ENCODE measurements at places on chromosomes 1 and 21.

DNA sequence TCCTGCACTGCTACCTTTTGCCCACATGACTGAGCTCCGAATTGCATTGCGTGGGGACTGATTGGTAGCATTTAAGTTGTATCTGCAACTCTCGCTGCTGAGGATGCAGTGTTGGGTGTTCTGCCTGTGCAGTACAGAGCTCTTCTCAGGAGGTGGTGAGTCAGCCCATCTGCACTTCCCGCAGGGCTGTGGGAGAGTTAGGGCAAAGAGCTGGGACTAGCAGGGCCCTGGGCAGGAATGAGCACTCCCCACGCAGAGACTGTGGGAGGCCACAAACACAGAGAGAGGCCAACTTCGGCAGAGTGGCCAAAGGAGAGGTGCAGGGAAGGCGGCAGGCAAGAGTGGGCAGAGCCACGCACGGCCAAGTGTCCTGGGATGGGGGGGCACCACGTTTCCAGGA lies 244.7 kb downstream of the SIPA1L2 start:
- DNase-seq: no peak

DNA sequence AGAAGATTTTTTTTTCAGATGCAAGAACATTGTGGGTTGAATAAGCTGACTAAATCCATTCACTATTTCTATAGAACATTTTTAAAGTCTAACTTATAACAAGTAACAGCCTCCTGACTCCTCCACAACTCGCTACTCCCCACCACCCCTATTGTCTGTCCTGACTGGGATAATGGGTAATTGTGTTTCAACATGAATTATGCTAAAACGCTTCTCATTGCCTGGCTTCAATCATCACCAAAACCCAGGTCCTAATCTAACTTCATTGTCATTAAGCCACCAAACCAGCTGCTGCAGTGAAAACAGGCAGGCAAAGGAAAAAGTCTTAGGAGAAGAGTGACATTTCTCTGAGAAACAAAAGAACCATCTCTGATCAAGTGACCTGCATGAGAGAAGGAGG lies 30.0 kb downstream of the TNR start:
- DNase-seq: no peak

- DNase-seq: no peak
Observed at GRCh38 chr21:42088148-42088547, 17.0 kb downstream of the UMODL1 start.

DNA sequence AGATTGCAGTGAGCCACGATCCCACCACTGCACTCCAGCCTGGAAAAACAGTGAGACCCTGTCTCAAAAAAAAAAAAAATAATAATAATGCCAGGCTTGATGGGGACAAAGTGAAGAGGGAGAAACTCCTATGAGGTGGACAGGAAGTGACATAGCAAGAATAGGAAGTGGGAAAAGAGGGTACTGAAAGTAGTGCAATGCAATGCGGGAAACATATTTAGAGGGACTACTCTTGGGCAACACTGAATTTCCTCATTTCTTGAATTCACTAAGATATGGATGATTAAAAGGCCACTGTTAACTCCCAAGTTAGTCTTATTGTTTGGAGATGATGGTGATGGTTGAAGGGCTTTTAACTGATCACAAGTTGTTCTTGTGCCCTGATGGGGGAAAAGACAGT lies 21.6 kb upstream of the KCNA2 start:
- DNase-seq: no peak

DNA sequence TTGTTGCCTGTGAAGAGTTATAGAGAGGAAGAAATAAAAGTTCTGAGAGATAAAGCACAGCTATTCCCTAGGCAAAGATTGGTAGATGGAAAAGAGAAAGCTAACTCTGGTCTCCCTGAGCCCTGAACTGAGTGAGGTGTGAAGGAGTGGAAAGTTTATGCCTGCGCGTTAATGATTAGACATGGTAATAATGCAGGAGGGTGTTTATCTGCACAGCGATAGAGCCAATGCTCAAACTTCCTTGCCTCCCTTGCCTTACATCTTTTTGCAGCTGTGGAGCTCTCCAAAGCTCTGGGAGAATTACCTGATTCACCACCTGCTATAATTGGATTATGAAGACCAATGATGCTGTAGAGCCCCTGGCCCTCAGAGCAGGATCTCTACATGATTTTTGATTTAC lies 32.8 kb upstream of the CHRM3 start:
- no peak for DNase-seq

DNA sequence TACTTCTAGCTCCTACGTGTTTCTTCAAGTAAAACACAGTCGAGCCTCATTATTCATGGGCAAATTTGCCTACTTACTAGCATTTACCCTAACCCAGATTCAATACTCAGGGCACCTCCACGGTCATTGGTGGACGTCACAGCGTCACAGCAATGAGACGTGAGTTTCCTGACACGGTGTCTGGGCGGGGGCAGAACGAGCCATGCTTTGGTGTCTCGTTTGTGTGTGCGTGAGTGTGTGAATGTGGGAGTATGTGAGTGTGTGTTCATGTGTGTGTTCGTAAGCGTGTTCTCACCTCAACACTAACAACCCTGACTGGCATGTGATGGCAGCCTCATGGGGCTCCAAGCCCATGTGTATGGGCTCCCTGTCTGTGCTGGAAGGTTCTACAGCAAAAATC lies 17.5 kb upstream of the COL18A1 start:
- DNase-seq: no peak

GRCh38 chr1:41322101-41322661 lies 39.1 kb upstream of the FOXO6 start:
- no peak for DNase-seq

GRCh38 chr1:89800022-89800655 lies 20.7 kb upstream of the LRRC8D start:
- DNase-seq: no peak

DNA sequence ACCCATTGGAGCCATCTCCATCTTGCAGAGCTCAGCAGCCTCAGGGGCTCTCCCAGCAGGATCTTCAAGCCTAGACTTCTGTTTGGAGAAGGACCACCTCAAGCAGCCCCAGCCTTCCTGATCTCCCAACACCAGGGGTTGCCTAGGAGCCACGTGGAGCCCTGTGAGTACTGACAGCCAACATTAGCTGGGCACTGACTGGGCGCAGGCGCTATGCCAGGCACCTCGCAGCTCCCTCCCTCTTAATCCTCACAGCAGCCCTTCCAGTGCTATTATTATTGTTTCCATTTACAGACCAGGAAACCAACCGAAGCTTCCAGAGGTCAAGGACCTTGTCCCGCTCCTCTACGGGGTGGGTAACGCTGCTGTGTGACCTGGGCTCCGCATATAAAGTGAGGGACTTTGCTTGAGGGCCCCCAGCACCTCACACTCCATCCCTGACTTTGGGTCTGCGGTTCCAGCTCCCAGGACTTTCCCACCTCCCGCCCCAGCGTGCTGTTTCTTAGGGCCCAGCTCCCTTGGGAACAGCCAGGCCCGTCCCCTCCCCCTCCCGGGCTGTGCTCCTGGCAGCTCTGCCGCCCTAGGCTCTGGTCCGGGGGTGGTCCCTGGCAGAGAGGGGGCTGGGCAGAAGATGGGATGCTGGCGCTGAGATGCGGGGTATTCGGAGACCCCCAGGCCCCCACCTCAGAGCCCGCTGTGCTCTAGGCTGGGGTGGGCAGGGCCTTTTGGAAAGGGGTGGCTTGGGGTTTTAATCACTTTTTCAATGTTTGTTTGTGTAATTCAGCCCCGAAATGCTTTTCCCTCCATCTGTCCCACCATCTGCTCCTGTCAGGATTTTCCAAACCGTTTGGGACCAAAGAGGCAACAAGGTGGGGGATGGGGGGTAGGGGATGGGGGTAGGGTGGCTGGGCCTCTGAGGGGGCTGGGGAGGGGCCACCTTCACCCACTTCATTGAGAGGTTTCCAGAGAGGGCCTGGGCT lies 4.1 kb upstream of the HPCA start:
- DNase-seq: no peak

- DNase-seq: no peak
Observed at GRCh38 chr1:243470502-243470901, 214.7 kb downstream of the SDCCAG8 start.

DNA sequence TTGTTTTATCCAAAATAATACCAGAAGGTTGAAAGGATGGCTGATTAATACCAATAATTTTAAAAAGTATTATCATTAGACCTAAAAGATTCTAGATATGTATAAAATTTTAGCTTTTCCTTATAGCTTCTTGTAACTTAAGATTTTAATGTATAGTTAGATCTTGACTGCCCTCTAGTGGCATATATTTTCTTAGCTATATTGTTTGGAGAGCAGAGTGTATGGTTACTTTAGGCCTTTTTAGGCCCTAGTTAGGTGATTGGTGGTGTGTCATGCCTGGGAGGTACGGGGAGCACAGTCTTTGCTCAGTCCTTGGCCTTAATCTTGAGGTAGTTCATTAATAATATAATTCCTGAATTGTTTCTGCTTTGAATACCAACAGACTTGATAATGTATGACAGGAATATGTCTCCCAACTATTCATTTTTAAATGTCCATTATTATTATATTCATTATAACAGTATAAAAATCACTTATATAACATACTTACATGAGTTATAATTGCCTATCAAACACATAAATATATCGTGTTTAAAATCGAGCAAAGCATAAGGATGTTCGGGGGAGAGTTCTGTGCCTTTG lies 328.4 kb downstream of the ZP4 start:
- peak; percentile 10 for DNase-seq

DNA sequence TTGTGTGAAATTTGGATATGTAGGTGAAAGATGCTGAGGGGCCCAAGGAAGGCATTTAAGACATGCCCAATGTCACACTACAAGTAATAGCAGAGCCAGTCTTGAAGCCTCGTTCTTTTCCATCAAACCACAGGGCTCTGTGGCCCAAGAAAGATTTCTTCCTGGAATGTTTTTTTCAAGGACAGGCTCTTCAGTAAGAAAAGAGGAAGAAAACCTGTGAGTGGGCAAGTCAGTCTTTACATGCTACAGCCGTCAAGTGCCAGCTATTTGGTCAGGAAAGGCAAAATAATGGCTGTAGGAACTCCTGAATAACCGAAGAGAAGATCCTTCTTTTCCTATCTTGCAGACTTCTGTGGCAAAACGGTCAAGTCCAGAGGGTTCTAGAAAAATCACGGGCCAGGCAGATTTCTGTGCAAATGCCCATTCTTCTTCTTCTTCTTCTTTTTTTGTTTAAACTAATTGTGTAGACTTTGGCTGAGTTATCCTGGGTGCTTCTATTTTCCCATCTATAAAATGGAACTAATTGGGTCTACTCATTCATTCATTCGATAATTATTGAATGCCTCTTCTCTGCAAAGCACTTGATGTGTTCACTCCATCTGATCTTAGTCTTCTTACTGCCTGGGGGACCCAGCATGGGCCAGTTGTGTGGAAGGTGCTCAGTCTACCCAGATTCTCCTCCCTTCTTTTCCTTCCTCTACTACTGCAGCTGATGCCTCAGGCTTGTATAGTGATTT lies 1.9 kb upstream of the ID3 start:
- DNase-seq: no peak

DNA sequence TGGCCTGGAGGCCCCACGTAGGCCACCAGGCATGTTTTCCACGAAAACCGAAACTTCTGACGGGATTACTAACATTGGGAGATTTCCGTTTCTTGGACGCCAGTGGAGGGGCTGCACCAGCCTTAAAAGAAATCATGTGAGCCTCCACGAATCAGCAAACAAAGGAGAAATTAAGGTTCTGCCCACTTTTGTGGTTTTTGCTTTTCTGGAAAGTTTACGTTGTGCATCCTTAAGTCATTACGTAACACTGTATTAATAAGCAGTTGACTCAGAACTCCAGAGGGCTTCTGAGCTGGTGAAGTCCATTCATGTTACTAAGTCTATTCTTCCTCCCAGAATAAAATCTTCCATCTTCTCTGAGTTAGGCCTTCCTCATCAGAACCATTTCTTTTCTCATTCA lies 168.5 kb downstream of the PSMG1 start:
- no peak for DNase-seq

DNA sequence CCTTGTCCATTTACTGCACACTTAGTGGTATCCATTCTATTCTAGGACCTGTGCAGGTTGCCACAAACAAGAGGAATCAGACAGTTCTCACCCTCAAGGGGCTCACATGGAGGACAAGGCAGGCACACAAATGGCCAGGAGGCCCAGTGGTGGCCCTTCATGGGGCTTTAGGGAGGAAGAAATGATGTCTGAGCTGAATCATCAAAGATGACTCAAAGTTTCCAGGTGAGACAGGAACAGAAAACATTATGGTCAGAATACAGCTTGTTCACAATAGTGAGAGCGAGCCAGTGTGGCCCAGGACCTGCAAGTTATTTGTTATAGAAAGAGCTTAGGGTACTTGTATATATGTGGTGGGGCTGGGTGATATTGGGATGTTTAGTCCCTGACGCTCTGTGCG lies 26.4 kb downstream of the SHISAL2A start:
- no peak for DNase-seq

DNA sequence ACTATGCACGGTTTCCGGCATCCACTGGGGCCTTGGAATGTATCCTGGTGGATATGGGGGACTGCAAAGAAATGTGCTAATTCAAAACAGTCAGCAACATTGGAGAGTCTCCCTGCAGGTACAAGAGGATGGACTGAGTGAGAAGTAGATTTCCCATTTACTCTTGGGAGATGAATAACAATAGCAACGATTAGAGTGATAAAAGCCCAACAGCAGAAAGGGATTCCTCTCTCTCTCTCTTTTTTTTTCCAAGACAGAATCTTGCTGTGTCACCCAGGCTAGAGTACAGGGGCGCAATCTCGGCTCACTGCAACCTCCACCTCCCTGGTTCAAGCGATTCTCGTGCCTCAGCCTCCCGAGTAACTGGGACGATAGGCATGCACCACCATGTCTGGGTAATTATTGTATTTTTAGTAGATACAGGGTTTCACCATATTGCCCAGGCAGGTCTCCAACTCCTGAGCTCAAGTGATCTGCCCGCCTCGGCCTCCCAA lies 5.0 kb upstream of the SHCBP1L start:
- no peak for DNase-seq

DNA sequence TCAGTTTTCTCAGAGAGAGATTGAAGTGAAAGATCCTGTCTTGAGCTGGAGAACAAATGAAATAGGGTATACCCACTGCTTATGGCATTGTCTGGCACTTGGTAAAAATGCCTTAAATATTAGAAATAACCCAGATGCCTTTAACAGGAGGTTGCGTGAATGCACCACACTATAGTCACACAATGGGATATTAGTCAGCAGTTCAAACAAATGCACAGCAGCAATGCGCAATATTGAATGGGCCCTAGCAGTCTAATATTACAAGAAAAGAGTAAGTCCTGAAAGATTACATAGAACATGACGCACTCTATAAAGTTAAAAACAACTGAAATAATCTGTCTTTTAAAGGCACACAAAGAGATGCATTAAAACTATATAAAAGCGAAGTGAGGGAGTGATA lies 161.1 kb downstream of the EDEM3 start:
- no peak for DNase-seq

DNA sequence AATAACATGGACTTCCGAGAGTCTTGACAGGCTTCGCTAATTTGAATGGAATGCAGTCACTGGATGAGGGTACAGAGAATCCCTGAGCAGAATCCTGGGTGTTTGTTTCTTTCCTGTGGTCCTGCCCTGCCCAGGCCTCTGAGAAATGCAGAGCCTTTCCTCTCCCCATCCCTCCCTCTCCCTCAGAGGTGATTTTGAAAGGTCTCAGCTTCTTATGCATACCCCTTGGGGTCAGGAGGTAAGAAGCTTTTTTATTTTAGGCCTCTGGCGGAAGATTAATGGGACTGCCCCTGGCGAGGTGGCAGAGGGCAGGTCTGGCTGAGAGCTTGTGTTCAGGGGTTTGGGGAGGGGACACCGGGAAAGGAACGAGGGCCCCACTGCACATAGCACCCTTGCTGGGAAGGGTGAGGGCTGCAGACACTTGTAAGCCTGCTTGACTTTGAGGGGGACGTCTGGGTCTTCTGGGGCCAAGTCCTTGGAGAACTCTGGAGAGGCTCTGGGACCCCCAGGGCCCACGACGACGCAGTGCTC lies 116.5 kb upstream of the SLC45A1 start:
- no peak for DNase-seq

Measured in neural crest cell (in vitro differentiated cells).